Urinary bladder (tissue), 4 donors: ENCODE measurements at places on chromosomes 7 and 10. TPM values are rescaled to one million over a fixed set of nuclear protein-coding genes. Genes with fewer than 3 reads are reported as not detected.

- DNase-seq: no peak
Measured at GRCh38 chr7:155802906-155803417, 9.3 kb downstream of the SHH start.

Gene MMRN2
- 49.0 TPM for total RNA-seq

DNA sequence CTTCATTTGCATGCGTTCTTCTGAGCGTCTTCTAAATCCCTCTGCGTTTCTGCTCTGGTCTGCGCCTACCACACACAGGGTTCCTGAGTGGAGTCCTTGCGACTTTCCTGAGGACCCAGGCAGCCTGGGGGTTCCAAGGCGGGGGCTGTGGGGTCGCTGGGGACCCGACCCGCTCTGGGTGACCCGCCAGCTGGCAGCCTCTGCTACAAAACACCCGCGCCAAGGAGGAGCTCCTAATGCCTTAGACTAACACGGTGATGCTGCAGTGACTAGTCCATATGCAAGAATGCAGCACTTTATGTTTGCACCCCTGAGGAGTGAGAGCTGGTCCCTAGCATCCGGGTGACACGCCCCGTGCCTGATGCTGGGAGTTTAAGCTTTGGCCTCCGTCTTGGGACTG lies 367.0 kb upstream of the POM121L12 start:
- DNase-seq: no peak

Gene NRG3
- 1.5 TPM for total RNA-seq

GRCh38 chr7:112232212-112232978 lies 25.9 kb downstream of the ZNF277 start:
- DNase-seq: no peak

DNA sequence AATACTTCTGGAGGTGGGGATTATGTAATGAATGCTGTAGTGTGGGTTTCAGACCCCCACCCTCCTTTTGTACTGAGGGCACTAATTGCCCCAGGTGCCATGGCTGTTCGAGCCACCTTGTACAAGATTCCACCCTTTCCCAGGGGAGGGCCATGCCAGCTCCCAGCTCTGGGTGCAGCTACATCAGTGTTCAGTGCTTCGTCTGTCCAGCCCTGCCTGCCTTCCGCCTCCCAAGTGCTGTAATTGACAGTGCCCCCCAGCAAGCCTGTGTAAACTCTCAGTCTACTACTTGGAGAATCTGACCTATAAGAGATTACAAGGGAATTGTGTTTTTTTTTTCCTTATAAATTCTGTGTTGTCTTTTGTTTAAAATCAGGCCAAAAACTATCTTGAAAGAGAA lies 33.0 kb downstream of the GTF2I start:
- DNase-seq: no peak

DNA sequence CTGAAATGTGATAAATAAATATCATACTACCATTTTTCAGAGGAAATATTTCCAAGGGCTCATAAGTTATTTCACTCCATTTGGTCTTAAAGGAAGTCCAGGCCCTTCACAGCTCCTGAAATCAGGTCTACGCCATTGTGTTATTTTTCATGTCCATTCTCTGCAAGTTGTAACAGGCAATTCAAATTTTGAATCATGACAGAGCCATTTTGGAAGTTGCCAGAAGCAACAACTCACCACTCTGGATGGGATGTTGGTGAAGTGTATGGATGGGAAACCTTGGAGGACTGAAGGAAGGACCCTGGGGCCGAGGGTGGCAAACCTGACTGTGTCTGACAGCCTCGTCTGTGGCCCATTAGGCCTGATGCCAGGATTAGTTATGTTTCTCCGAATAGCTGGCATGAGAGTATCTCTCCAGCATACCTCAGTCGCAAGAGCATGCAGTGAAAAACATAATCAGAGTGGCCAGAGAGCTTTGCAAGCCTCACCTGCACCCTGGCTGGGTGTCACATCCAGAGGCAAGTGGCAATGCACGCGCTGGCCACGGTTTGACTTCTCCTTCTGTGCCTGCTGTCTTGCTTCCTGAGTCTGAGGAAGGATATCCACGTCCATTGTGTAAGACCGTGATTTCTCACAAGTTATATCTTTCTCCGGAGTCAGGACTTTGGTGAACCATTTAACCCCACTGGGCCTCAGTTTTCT lies 87.1 kb downstream of the NRP1 start:
- DNase-seq: no peak

Gene SPAG6
- 0.37 TPM for total RNA-seq

DNA sequence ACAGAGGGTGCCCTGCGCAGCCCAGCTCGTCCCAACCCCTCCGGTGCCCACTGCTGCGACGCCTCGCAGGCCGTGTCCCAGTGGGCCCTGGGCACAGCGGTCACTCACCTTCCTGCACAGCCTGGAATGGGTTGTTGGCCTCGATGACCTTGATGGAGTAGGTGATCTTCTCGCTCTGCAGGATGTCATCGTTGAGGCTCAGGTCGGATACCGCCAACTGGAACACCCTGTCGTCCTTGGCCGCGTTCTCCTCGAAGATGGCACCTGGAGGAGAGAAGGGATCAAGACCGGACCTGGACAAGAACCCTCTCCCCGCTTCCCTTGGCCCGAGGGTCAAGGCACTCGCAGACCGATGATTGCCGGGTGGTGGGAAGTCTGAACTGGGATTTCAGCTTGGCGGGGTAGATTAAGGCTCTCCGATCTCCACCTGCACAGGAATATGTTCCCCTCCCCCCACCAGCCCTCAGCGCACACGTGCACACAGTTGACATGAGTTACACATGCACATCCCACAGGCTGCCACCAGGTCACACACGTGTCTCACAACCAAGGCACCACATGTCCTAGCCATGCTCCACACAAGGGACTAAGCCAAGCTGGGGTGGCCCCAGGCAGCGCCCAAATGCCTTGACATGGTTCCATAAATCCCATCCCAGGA lies 2.6 kb downstream of the GRID1 start:
- DNase-seq: no peak

GRCh38 chr10:127935071-127935561 lies 28.2 kb downstream of the PTPRE start:
- no peak for DNase-seq

DNA sequence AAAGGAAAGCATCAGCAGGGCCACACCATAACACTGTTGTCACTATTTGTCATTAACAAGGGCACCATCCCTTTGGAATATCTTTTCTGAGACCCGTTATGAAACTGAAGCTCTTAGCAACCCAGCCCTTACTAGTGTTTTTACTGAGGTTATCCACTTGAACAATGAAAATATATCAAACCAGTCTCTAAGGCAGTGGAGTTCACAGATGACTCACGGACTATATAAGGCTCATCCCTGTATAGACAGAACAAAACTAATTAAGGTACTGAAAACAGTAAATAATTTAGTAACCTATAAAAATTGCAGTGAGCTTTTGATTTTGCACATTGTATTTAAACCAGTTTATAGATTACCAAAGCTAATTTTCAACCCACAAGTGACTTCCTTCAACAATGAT lies 196.0 kb downstream of the ELAPOR2 start:
- no peak for DNase-seq

Gene SLC26A3
- not detected for total RNA-seq

DNA sequence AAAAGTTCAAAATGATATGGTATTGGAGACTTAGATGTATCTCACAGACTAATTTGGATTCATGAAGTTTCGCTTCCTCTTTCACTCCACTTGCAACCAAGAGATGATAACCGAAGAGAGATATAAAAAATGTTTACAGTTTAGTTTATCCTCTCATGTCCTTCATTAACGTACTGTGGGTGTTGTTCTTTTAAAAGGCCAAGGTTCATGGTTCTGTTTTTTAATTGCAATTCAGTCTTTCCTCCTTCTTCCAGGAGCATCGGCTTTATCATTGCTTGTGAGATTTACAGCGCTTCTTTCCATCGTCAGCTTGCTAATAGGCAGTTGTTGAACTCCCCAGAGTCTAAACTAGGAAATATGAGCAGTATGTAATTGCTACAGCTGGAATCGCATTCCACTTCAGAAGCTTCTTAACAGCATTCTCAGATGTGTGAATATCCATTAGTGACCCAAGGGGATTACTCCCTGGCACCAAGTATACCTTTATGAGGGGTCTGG lies 75.9 kb upstream of the HGF start:
- DNase-seq: no peak

DNA sequence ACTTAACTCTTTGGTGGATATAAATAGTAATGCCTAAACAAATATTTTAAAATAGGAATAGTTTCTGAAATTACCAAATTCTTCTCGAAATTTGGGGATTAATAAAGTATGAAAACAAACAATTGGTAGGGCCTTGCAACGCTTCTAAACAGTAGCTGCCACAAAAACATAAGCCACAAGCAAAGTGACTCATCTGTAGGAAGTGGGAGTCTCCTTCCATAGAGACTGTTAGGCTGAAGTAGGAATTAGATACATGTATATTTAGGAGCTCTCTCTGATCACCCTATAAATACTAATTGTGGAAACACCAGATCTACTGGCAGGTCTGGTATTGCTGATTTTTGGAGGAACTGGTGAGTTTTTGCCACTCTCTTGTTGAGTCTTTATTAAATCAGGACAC lies 5.7 kb upstream of the LMOD2 start:
- no peak for DNase-seq

DNA sequence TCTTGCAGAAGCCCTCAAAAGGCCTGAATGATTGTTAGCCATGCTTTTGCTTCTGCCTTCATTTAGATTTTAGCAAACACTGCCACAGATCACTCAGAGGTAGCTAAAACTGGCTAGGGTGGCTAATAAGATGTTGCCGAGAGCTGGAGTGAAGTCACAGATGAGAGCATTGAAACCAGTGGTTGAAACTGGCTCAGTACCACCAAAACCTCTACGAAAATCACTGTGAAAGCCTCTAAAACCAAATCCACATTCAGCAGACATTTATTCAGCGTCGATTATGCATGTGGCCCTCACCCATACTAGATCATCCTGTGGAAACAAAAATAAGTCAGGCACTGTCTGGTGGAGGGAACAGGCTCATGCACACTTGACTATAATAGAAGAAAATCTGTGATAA lies 50.8 kb downstream of the PIK3CG start:
- no peak for DNase-seq

Gene ATG9B
- total RNA-seq: not detected

DNA sequence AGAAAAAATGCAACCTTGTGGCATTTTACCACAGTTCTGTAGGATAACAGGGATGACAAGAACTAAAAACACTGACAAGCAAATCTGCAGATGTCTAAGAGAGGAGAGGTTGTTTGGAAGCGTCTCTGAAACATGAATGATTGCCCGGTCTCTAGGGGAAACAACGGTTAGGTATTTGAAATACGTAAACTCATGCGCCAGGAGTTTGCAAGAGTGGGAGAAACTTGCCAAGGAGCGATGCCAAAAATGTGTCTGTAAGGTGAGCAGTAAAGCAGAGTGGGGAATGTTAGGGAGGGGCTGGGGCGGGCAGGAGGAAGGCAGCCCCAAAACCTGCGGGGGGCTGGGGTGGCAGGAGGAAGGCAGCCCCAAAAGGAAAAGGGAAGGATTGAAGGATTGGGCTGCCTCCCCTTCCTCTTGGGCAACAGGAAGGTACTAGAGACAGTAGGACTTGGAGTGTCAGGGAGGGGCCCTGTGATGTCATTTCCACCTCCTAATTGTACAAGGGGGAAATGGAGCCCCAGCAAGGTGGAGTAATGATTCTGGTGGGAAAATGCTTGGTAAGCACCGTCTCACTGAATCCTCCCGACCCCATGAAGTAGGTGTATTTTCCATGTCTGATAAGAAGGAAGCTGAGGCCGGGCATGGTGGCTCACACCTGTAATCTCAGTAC lies 33.2 kb upstream of the PLEKHA1 start:
- DNase-seq: no peak

DNA sequence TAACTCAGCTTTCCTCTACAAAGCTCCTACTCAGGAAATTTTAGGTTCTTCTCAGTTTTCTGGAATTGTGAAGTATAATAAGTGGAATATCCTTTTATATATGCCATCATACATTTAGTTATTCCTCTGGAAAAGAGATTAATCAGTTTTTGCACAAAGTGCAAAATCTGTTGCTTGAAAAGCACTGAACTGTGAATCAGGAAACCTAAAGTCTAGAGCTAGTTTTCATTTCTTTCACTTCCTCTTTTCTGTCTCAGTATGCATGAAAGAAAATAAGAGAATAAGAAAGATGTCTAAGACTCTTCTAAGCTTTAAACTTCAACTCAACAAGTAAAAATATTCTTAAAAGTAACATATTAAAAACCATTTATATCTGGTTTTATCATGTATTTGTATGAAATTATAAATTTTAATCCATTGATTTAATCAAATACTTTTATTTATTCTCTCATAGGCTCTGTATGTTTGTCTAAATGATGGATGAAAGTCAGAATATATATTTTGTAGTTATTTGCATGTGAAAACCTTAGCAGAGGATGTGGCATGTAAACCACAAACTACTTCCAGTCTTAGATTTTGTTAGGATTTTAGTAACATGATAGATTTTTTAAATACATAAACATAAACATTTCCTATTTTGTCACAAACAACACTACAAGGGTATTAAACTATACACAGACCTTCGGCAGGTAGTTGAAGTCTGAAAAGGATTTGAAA lies 1073.0 kb downstream of the XPNPEP1 start:
- DNase-seq: no peak
